Activated T-helper 1 cell treated with Interleukin-2 at 50 U/mL for 16 hours (primary cell): ENCODE measurements at places on chromosomes 4 and X.

DNA sequence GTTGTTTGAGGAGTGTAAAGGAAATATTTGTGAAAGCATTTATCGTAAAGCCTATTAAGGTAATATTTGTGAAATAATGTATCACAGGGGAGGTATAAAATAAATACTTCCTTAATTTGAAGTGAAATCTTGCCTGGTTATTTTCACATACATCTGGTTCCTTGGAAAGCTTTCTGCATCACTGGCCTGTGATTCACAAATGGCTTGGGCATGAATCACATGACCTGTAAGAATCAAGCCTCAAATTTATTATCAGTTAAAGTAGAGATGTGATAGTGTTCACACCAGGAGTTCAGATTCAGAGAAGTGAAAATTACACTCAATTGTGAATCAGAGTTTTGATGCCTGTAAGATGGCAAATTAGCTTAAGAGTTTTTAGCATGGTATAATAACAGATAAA is 1911.4 kb downstream of the STIM2 start:
- no peak for DNase-seq

DNA sequence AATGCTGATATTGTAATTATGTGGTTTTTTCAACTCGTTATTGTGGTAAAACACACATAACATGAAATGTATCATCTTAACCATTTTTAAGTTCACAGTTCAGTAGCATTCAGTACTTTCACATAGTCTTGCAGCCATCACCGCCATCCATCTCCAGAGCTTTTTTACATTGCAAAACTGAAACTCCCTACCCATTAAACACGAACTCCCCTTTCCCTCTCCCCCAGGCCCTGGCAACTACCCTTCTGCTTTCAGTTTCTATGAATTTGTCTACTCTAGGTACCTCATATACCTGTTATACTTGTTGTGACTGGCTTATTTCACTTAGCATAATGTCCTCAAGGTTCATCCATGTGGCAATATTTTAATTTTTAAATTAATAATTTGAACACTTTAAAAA is 380.6 kb downstream of the MAPK10 start:
- no peak for DNase-seq

DNA sequence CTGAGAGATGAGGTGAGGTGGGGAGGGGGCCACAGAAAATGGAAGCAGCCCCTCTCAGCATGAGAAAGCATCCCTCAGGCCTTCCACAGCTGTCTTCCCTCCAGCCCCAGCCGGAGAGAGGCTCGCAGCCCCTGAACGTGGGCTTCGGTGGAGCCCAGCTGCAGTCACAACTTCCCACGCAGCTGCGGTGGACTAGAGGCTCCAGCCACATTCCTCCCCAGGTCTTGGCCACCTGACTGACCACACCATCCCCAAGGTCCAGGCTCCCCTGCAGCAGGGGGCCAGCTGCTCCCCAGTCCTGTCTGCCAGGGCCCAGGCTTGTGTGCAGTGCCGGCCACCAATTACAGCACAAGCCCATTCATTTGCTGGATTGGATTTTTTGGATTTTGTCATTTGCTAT is 212.3 kb upstream of the BCOR start:
- no peak for DNase-seq

- no peak for DNase-seq
Measured at GRCh38 chr4:177419434-177419833, 22.8 kb downstream of the AGA start.

DNA sequence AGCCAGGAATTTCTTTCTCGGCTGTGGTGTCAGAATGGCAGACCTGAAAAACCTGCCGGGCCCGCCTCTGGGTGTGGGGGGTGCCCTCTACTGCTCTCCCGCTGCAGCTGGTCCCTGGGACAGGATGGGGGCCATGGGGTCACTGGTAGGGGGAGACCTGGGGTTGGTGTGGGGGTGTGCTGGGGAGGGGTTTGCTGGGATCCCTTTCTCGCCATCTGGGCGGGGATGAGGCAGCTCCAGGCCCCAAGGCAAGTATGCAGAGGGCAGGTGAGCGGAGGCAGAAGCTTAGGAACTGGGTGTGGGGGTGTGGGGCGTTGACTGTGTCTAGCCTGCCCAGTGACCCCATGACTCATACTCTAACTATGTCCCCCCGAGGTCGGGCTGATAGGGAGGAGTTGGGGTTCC is 884 bp downstream of the CCDC120 start:
- no peak for DNase-seq

- DNase-seq, result no peak
Measured at GRCh38 chrX:114615765-114616164, 31.9 kb downstream of the HTR2C start.

GRCh38 chr4:158016511-158016910 is 156.3 kb downstream of the GASK1B start:
- DNase-seq, result no peak
